ENCODE measurements at places on chromosomes 3 and 15.

DNA sequence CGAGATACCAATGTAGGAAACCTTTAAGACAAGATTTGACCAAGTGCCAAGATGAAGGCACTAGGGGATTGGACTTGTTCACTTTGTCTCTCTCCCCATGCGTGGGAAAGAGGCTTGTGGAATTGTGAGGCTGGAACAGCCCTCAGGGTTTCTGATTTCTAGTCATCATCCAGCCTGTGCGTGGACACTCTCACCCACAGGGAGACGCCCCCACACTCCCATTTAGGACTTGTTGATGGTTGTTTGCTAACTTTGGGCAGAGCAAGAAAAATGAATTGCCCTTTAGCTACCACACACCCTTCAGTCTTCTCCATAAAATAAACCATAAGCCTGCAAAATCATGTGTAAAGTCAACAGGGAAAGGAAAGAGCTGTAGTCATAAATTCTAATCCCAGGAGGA lies 18.4 kb downstream of the ACKR2 start:
- no peak for DNase-seq

- no peak for DNase-seq
Observed at GRCh38 chr3:52339612-52340011, 23.5 kb downstream of the DNAH1 start.

- peak; percentile 87 for DNase-seq
Observed at GRCh38 chr15:36951731-36952247, 148.6 kb downstream of the MEIS2 start.

GRCh38 chr3:46733026-46733800 lies 15.5 kb upstream of the PRSS50 start:
- no peak for DNase-seq

- no peak for DNase-seq
Observed at GRCh38 chr3:193680220-193680619, 87.2 kb downstream of the OPA1 start.

DNA sequence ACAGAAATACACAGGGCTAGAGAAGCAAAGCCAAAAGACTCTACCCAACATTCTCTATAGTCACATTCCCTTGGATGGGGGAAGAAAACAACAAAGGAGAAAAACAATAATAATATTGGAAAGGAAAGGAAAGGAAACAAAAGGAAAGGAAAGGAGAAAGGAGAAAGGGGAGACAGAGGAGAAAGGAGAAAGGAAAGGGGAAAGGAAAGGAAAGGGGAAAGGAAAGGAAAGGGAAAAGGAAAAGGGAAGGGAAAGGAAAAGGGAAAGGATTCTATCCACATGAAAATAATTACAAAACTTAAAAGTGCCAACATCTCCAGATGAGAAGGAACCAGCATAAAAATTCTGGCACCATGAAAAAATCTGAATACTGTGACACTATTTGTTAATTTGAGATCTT lies 54.1 kb upstream of the MNS1 start:
- DNase-seq = no peak

GRCh38 chr3:100756441-100756840 lies 47.1 kb downstream of the TFG start:
- DNase-seq = no peak

GRCh38 chr3:124492824-124493223 lies 237.4 kb upstream of the UMPS start:
- peak; percentile 83 for DNase-seq

GRCh38 chr3:118544458-118544857 lies 490.2 kb downstream of the IGSF11 start:
- peak; percentile 74 for DNase-seq

DNA sequence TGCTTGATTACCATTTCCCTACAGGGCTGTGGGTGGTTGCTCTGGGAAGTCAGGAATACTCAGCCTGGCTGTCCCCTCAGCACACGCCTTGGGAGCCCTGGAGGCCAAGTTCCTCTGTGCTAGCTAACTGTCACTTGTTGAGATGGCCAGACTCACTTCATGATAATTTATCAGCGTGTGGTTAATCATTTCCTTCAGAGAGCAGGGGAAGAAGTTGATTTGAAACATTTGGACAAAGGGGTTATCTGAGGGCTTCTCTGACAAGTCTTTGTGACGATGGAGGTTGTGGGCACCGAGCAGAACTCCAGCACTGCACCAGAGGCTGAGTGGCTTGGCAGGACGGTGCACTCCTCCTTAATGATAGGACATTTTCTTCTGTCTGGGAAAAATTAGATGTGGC lies 61.9 kb downstream of the WHAMM start:
- DNase-seq = no peak

GRCh38 chr15:60994963-60995475 lies 234.1 kb downstream of the RORA start:
- DNase-seq = no peak

- no peak for DNase-seq
Observed at GRCh38 chr3:99534951-99535704, 103.3 kb upstream of the COL8A1 start.

DNA sequence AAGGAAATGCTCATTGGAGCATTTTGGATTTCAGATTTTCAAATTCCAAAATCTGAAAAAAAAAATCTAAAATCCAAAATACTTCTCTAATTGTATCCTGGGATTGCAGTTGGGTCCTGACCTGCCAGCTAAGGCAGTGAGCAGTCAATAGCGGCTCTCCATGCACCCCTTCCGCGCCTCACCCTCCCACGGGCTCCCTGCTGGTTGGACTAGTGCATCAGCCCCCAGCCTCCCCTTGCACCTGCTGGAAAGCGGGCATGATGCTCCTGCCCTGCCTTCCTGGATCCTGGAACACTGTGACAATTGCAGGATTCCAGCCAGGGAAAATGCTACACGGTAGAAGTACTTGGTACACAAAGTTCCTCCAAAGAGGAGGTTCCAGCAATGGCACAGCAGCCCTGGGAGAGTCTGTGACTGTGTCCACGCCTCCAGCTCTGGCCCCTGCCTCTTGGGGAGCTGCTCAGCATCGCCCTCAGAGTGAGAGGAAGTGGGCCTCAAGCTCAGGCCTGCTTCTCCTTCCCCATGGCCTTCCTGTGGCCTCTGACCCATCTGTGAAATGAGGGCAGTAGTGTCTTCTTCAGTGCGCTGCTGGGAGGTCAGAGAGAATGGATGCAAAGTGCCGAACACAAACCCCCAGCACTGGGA lies 39.5 kb upstream of the CHRNB4 start:
- no peak for DNase-seq

GRCh38 chr3:126343649-126344035 lies 13.6 kb downstream of the KLF15 start:
- DNase-seq = peak; percentile 33

DNA sequence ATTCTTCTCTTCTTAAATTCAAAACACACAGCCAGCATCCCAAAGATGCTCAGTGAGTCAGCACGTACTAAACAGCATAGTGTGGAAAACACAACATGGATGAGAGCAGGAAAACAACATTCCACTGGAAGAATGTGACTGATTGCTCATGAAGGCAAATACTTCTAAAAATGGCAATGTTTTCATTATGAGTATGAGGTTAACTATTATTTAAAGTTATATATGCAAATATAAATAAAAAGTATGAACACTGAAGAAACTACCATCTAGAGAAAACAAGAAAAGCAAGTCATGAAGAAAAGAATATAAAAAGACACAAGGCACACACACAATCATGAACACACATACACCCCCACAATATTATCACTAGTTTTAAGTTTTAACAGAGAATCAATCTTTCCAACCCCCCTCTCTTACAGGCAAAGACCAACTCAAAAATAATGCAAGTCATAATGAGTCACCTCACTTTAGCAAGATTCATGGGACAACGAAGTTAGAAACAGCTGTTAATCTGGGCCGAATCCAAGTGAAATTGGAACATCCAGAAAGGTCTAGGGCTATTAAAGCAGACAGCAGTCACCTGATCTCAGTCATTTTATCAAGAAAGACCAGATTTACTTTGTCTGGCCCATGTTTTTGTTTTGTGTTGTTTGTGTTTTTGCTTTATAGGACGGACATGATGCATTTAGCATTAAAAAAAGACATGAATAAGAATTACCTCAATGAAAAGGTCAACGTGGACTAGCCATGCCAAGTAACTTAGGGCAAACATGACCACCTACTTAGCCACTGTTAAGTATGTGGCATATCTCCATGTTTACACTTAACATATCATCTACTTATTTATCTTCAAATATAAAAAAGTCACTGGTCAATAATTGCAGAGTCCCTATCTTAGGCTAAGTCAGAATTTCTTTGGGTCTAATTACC lies 18.1 kb downstream of the GBE1 start:
- DNase-seq = peak; percentile 57

DNA sequence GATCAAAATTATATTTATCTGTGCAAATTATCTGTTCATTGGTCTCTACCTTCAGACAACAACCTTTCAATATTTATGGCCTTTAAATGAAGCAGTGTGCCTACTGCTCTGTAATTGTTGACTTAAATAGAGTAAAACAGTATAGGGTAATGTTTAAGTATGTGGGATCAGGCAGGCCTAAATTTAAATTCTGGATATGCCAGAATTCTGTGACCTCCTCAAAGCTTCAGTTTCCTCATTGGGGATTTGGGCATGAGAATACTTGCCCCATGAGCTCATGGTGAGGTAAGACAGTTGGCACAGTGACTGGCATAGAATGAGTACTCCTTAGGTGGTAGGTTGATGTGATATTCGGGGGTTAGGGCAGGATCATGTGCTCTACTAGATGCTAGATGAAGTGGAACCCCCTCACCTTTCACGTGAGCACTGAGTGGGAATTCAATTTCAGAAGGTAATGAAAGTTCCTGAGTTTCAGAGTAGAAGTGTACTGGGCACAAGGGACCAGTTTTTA lies 14.9 kb downstream of the ARL8B start:
- no peak for DNase-seq

- peak; percentile 59 for DNase-seq
Observed at GRCh38 chr15:94526071-94526689, 294.8 kb downstream of the MCTP2 start.

GRCh38 chr3:157131861-157132260 lies 28.1 kb downstream of the CCNL1 start:
- no peak for DNase-seq

GRCh38 chr3:64345371-64345770 lies 120.1 kb upstream of the PRICKLE2 start:
- no peak for DNase-seq

DNA sequence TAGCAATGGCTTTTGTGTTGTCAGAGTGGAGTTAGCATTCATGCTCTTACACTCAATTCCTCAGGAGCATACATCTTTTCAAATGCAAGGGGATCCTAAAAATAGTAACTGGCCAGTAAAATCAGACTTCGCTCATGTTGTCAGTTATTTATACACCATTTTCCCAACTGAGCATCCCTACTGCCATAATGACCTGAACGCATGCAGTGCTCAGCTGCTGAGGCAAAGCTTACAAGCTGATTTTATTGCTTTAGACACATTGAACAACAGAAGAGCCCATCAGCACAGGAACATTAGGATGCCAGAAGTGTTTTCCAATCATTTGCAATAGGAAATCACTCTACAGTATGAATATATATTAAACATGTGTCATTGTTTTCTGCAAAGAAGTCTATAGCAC lies 689.7 kb upstream of the BCHE start:
- no peak for DNase-seq

DNA sequence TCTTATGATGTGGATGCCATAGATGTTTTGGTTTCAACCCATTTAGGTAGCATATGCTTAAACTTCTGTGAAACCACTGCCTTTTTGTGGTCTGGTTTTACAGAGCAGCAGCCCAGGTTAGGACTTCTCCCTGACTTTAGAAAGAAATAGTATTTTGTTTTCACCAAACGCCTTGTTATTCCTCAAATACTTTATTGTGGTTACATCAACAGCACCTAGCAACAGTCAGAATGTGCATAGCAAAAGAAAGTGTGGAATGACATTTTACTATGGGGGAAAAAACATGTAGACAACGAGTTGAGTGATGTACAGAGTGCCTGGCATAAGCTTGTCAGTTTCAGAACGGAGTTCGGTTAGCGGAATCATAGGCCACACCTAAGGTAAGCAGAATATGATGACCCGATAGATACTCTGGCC lies 159.2 kb downstream of the TPRG1 start:
- DNase-seq = no peak

DNA sequence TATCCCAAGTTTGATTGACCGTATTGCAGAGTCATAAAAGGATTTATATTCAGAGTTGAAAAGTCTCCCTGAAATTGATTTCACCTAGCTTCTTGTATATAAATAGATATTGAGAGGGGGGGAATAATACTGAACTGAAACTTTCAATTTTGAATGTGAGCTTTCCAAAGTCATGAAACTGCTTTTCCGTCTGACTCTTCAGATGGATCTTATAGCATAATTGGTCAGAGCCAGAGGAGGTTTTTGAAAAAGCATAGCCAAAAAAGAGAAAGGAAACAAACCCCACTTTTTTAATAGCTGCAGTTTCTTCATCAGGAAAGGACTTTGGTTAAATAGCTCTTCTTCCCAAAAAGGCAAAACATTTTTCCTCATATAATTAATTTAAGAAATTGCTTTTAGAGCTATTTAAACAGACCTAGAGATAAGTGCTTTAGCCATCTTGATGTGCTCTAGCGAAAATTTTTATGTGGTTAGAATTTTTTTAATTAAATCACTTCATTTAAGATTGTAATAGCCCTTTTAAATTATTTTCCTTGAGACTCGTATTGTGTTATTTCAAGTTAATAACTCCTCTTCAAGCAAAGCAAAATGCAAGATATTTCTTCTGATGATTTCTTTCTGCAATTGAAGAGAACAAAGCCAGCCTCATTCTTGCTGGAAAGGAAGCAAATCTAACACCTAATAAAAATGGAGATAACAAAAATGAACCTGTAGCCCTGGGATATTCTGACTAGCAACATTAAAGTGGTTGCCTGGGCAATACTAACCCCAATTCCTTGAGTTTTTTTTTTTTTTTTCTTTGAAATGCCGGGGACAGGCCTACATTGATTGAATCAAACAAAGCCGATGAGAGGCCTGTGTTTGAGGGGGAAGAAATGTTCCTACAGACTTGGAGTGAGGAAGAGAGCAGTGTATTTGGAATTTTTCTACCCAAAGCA lies 173.6 kb downstream of the PTPRG start:
- no peak for DNase-seq

- DNase-seq = no peak
Observed at GRCh38 chr3:117346901-117347300, 637.3 kb downstream of the TUSC7 start.

- DNase-seq = no peak
Observed at GRCh38 chr3:47424434-47425382, 43.9 kb downstream of the PTPN23 start.

All from islet precursor cell (in vitro differentiated cells).